GM04503 (cell line): ENCODE measurements at places on chromosomes 11 and 22.

DNA sequence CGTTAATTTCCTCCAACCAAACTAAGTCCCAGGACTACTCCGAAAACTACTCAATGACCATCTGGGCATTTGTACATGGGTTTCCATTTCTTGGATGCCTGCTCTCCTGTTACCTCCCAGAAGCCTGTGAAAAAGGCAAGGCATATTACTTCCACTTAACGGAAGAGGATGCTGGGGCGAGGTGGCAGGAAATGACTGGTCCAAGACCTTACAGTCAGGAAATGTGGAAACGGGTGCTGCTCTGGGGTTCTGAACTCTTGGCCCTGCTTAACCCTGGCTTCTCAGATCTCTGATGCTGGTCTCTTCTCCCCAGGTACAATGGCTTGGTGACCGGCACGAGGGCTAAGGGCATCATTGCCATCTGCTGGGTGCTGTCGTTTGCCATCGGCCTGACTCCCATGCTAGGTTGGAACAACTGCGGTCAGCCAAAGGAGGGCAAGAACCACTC lies 12.9 kb downstream of the ADORA2A start:
- no peak for DNase-seq

DNA sequence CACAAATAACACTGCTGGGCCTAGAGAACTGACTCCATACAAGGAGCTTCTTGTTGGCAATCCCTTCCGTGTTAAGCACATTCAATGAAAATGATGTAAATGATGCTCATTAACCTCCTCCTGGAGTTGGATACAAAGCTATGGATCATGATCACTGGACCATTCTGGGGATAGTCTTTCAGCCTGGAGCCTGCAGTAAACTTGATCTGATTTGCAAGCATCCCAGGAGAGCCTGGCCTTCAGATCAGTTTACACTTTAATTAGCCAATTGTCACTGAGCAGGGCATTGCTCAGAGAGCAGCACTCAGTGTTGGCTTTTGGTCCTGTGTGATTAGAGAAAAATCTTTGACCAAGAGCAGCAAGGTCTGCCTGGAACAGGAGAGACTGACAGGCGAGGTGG lies 45.6 kb downstream of the ARFGAP3 start:
- no peak for DNase-seq

DNA sequence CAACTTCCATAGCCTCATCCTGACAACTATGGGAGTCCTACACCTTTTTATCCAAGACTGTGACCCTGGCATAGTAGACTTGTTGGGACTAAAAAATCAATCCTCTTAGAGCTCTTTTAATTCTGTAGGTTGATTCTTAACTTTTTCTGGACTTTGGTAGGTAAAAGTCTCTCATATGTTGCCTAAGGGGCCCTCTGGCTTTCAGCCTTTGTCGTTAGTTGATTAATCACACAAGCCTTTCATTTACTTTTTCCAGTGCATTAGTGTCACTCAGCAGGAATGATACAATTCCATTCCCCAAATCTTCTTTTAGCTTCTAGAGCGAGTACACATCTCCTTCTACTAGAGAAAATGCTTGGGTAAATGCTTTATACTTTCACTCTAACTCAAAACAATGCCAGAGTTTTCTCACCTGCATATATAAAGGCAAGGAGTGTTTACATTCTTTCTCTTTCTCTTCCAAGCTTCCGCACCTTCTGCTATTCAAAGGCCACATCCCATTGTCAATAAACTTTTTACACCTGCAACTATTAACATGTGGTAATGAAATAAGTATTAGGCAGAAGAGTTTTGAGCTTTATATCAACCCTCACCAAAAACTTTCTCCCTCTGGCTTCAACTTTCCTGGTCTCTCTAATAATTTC lies 516.6 kb downstream of the FAM181B start:
- no peak for DNase-seq

GRCh38 chr11:45751430-45751829 lies 53.5 kb upstream of the SLC35C1 start:
- DNase-seq, result no peak

DNA sequence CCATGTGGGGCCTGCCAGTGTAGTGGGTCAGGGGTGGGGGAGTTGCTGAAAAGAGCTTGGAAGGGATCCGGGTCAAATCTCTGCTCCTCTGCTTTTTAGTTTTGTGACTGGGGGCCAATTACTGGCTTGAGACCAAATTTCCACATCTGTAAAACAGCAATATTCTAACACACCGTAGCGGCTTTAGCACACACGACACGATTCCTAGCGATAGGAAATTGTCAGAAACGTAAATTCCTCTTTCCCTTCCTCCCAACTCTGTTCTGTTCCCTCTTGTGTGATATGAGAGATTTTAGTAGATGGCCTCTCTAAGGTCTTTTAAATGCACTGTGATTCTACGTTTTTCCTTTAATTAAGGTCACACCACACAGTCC lies 71.9 kb downstream of the MICAL2 start:
- no peak for DNase-seq

DNA sequence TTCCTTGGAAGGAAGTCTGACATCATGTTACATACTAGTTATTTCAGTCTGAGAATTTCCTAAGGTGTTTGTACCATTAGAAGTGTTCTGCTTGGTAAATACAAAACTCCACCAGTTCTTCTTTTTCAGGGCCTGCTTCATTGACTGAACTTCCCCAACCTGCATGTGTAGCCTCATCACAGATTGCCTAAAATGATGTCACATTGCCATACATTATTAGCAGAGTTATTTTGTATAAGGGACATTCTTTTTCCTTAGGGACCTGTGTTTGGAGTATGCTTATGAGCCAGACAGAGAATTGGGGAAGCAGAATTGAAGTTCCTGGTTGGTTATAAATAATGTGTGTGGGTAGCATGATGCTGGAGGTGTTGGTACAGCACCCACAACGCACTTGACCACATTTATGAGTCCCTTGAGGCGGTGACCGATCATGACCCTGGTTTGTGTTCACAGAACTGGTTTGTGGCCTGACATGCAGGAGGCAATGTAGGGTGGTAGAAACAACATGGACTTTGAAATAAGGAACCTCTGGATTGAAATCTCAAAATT lies 16.4 kb upstream of the MMP7 start:
- no peak for DNase-seq

DNA sequence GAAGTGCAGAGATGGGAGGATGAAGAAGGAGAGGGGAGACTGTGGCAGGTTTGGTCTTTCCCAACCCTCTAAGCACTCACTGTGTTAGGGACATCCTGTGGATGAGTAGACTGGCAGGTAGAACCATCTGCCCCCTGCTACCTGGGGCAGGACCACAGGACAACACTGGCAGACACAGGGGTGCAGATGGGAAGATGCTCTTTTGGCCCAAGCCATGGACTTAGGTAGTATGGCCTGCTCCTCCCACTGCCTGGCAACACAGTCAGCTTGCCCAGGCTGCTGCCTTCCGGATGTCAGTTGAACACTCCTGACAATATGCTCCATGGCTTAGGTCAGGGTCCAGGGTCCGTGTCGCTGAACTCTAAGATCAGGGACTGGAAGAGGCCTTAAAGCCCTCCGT lies 140.7 kb upstream of the NAV2 start:
- DNase-seq, result no peak
